ENCODE measurements at places on chromosomes 6 and 20.

DNA sequence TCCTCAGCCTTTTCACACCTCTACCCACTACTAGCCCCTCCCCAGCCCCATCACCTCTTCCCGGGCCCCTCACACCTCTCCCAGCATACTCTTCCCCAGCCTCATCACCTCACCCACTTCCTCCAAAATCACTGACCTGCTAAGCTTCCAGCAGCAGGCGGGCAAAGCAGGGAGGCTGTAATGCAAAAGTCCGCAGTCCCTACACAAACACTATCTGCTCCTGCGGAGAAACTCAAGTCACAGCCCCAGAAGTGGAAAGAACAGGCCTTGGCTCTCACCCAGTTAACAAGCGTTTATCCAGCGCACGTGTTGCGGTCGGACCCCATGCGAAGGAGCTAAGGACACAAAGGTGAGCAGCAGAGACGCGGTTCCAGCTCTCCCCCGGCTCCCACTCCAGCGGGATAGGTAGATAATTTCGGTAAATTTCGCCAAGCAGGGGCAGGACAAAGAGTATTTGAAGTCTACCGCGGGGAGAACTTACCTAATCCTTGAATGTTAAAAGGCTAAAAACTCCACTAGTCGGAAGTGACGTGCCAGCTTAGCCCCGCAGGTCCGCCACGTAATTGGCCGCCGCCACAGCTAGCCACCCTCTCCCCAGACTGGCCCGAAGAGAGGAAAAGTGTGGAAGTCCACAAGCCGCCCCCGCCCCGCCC lies 728 bp upstream of the TRIM39 start:
- peak; percentile 67 for DNase-seq

GRCh38 chr6:43886067-43886461 lies 116.1 kb downstream of the VEGFA start:
- no peak for DNase-seq

DNA sequence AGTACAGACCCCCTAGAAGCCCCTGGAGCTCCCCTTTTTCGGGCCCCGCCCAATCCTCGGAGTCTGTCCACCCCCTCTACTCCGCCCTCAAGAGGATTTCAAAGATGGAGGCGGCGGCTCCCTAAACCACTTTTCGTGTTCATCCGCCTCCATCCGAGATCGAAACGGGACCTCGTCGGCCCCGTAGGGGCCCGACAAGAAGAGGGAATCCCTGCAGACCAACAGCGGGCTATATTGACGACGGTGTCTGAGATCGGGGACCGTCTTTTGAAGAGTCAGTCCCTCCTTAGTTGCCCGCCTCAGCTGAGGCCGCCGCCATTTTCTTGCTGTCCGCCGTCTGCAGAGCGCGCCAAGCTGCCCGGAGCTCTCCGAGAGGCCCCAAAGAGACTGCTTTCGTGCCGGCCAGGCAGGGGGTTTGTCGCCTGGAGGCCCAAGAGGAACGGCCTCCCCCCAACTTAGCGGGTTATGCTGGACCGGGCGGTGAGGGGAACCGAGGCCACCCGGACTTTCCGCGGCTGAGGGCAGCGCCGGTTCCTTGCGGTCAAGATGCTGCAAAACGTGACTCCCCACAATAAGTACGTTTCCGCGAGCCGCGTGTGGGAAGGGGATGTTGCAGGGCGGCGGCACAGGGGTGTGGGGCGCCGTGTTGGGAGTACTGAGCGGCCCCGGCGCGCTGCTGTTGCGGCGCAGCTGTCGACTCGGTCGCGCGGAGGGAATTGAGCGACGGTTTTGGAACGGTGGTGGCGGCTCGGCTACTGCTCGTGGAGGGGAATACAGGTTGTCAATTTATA lies 4.2 kb downstream of the BRD2 start:
- no peak for DNase-seq

GRCh38 chr6:19399406-19399805 lies 437.8 kb upstream of the ID4 start:
- peak; percentile 34 for DNase-seq

DNA sequence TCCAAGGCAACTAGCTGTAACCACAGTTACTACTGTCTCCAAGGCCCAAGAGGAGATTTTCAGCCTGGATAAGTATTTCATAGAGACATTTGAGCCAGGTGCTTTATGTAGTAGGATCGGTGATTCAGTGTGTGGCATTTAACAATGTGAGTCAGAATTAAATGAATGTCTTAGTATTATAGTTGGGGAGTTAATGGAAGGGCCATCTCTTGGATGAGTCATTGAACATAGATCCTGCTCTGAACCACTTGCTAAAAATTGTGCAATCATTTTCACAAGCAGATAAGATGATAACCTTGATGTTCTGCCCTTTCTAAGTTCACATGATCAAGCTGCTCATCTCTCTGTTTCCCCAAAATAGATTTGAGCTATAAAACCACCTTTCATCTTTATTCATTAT lies 668.9 kb upstream of the CITED2 start:
- no peak for DNase-seq

DNA sequence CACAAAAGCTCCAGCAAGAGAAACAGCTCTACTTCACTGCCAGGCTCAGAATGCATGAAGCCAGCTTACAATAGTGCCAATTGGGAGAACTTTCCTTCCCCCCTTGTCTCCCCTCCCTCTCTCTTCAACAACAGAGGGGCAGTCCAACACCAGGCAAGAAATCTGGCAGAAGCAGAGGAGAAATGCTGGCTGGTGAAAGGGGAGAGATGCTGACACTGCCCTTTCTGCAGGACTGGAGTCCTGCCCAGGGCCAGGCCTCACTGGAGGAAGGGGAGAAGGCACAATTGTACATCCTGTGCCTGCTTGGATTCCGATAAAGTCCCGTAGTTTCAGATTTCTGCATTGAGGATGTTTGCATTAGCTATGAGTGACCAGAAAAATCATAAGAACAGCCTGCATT lies 148.6 kb downstream of the LRRC1 start:
- peak; percentile 72 for DNase-seq

GRCh38 chr6:80325742-80326141 lies 219.3 kb downstream of the BCKDHB start:
- no peak for DNase-seq

- no peak for DNase-seq
These were observed 12.4 kb downstream of the PXMP4 start for GRCh38 chr20:33707668-33708067.

- DNase-seq, result no peak
These were observed 159.6 kb upstream of the MYLIP start for GRCh38 chr6:15969236-15969778.

DNA sequence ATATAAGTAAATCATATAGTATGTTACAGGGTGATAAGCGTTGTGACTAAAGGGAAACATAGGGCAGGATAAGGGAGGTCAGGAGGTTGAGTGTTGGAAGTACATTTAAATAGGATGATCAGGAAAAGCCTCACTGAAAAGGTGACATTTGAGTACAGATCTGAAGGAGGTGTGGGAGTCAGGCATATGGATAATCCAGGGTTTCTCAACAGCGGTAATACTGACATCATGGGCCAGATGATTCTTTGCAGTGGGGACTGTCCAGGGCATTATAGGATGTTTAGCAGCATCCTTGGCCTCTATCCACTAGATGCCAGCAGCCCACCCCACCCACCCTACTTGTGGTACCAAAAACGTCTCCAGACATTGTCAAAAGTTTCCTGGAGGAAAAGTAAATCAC lies 292.6 kb upstream of the PREP start:
- no peak for DNase-seq

GRCh38 chr6:95318137-95318536 lies 259.2 kb upstream of the MANEA start:
- DNase-seq, result no peak

GRCh38 chr20:2289475-2289874 lies 6.3 kb upstream of the TGM3 start:
- DNase-seq, result no peak
